Omental fat pad (tissue), 4 donors: ENCODE measurements at places on chromosomes 6 and 20.

DNA sequence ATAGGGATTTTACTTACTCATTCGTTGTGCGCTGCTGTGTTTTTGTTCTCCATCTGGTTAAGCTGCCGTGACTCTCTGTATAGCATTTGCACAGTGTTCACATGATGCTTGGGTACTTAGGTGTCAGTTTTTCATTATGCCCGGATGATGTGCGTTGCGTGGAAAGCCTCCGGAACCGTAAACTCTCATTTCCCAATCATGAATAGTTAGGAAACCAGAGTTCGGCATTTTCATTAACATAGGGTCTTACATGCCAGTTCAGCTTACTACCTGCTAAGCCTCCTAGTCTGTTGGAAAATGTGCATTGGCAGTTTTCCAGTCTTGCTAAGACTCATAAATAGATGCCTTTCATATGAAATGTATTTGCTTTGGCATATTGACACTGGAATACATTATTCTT, 483.4 kb upstream of the FLRT3 start:
- no peak for DNase-seq

DNA sequence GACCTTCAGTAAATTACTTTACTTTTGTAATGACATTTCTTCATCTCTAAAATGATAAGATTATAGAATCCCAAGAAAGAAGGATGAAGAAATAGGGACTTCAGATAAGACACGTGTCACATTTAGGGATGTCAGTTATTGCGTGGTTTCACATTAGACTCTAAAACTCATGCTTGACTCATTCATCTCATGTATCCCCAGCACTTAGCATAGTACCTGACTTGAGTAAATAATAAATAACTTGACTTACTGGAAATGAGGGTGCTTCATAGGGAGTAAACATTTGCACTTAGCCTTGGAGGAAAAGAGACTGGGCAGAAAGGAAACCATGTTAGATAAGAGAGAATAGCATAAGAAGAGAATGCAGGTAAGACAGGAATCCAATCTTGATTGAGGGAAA, 37.2 kb downstream of the VTA1 start:
- no peak for DNase-seq

DNA sequence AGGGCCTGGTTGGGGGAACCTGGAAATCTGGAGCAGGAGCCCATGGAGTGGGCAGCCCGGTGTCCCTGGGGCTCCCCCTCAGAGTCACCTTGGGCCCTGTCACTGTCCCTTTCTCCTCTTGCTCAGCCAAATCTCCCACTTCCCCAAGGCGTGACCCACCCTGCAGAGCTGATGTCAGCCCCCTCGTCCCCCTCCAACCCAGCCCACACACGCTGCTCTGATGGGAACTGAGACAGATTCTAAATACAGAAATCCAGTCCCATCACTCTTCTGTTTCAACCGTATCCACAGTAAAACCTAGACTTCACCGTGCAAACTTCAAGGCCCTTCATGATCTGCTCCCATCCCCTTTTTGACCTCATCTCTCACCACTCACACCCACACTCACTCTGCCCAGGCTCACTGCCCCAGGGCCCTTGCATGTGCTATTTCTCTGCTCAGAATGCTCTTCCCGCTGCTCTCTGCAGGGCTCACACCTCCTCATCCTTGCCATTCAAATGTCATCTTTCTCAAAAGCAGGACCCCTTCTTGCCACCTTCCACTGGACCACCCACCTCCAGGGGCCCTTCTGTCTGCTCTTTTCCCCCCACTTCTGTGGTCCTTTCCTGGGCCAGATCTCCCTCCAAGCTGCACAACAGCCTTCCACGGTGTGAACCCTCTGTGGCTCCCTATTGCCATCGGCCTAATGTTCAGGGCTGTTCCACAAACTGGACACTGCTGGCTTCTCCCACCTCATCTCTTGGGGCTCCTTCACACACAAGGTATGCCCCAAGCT, 16.6 kb downstream of the TGM2 start:
- no peak for DNase-seq

DNA sequence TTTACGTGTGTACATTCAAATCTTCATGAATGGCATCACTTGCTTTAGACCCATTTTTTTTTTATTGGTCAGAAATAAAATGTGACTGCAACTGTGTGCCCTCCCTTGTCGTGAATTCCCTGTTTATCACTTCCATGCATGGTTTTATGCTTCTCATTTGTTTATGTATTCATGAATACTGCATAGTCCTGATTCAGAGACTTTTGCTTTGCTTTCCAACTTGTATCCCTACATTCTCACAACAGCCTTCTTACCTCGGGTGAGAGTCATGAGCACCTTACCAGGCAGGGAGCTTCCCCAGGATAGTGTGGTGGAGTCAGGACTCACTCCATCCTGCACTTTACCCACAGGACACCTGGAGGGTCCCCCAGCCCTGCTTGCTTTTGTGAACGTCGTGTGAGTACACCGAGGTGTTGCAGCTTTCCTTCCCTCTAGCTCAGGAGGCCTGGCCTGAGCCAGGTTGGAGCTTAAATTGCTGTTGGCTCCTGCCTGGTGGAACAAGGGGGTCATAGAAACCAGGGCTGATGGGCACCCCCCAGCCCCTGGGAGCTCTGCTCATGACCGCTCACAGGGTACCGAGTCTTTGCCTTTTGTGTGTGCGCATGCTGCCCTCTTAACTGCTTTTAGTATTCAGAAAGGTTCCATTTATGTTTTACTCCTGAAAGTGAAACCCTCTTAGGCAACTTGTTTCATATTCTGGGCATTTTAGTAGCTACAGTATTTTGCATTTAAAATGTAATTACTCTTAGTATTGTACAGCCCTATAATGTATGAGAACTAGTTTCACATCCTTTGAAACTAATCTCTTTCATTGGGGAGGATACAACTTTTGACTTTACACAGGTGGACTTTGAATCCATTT, 66.0 kb downstream of the CDS2 start:
- DNase-seq, result no peak

DNA sequence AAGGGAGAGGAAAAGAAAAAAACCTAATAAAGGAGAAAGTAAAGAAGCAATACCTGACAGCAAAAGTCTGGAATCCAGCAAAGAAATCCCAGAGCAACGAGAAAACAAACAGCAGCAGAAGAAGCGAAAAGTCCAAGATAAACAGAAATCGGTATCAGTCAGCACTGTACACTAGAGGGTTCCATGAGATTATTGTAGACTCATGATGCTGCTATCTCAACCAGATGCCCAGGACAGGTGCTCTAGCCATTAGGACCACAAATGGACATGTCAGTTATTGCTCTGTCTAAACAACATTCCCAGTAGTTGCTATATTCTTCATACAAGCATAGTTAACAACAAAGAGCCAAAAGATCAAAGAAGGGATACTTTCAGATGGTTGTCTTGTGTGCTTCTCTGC, 70.8 kb upstream of the RNF146 start:
- no peak for DNase-seq

- DNase-seq, result no peak
Measured at GRCh38 chr6:77707603-77708002, 54.8 kb downstream of the MEI4 start.

GRCh38 chr20:37081717-37082289, 14.0 kb downstream of the RBL1 start:
- no peak for DNase-seq
